ENCODE measurements at places on chromosomes 1 and 21. TPM values are rescaled to one million over a fixed set of nuclear protein-coding genes. Genes with fewer than 3 reads are reported as not detected.
A peak's percentile ranks its signal among the peaks of the same experiment; 100 is the strongest.

DNA sequence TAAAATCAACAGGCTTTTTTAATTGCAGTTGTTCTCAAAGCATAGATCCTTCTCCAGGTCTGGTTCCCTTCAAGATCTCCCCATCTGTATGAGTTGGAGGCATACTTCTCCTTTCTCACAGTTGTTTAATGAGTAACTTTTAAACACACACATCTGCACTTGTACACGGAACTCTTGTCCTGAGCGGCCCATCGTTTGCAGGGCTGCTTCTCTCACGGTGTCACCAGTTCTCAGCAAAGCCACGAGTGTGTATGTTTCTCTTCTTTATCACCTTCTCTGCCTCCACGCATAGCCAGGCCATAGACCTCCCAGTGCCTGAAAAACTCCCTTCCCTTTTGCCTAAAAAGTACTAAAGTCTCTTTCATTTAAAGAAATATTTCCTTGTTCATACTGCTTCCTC lies 68.7 kb upstream of the ROR1 start:
- peaks cover 63% of the 10 kb centered on the region for H3K4me1 ChIP-seq
- peak; percentile 62 for DNase-seq
- H3K36me3 ChIP-seq: no peaks in the 10 kb centered on the region
- no peaks in the 10 kb centered on the region for H3K27me3 ChIP-seq

DNA sequence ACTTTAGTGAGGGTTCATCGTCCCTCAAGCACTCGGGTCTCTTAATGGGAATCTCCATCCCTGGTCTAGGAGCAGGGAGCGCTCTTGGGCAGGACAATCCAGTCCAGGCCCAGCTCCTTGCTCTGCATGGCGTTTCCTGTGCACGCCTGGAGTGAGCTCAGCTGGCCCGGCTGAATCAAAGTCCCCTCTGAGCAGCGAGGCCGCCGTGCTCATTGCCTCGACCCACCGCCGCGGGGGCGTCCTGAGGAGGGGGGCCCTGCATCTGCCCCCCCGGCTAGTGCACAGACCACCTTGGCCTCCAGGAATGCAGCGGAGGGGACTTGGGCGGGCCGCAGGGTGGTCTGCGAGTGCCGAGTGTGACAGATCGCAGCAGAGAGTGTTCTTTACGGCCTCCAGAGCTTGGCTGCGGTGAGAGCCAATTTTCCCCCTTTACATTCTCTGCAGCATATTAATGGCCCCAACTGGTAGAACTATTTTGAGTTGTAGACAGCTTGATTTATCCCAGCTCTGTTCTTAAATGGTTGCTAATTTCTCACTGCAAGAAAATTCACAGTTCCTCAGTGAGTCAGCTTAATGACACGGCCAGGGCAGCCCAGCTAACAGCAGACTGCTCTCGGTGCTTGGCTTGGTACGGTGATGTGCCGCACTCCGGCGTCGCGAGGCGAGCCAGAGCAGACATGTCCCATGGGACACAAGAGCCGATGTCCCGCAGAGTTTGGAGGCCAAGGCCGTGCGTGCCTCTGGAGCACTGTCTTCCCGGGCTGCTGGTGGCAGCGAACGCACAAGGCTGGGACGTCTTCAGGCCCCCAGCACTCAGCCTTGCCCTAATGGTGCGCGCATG lies 39.8 kb downstream of the SNAP47 start:
- DNase-seq: no peak
- H3K4me3 ChIP-seq: no peak overlapping the region
- no peaks in the 10 kb centered on the region for H3K36me3 ChIP-seq
- H3K27ac ChIP-seq: no peak overlapping the region
- no peaks in the 10 kb centered on the region for H3K27me3 ChIP-seq
- H3K4me1 ChIP-seq: no peaks in the 10 kb centered on the region

- DNase-seq: no peak
- H3K27ac ChIP-seq: no peak overlapping the region
- no peak overlapping the region for H3K4me3 ChIP-seq
- no peaks in the 10 kb centered on the region for H3K36me3 ChIP-seq
These were observed 21.8 kb upstream of the C2CD2 start for GRCh38 chr21:41975391-41976272.

- no peaks in the 10 kb centered on the region for H3K36me3 ChIP-seq
- no peak overlapping the region for H3K27ac ChIP-seq
- peaks cover 3% of the 10 kb centered on the region for H3K27me3 ChIP-seq
- no peak overlapping the region for H3K4me3 ChIP-seq
- no peaks in the 10 kb centered on the region for H3K4me1 ChIP-seq
- no peak for DNase-seq
These were observed 78.1 kb upstream of the RUNX3 start for GRCh38 chr1:25008192-25008485.

GRCh38 chr1:203180611-203181330 lies 5.1 kb upstream of the MYBPH start:
- DNase-seq: no peak
- H3K36me3 ChIP-seq: no peaks in the 10 kb centered on the region
- H3K27ac ChIP-seq: no peak overlapping the region
- H3K4me1 ChIP-seq: no peaks in the 10 kb centered on the region

CELA3A gene
- total RNA-seq: 21,488 TPM

DNA sequence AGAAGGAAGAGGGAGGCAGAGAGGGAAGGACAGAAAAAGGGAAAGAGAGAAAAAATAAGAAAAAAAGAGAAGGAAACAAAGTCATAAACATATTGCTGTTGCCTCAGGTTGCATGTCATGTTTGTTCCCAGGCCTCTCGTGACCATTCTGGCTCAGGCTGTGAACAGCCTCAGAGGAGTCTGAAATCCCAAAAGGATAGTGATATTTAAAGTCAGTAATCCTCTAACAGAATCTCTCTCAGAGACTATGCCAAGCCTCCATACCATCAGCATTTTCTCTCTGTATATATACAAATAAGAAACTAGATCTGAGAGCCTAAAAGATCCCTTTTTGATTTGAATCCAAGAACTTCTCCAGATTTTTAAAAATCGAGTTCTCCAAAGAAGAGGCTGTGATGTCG lies 35.2 kb downstream of the GORAB start:
- no peak overlapping the region for H3K4me3 ChIP-seq
- H3K27me3 ChIP-seq: no peaks in the 10 kb centered on the region
- no peak overlapping the region for H3K27ac ChIP-seq

DNA sequence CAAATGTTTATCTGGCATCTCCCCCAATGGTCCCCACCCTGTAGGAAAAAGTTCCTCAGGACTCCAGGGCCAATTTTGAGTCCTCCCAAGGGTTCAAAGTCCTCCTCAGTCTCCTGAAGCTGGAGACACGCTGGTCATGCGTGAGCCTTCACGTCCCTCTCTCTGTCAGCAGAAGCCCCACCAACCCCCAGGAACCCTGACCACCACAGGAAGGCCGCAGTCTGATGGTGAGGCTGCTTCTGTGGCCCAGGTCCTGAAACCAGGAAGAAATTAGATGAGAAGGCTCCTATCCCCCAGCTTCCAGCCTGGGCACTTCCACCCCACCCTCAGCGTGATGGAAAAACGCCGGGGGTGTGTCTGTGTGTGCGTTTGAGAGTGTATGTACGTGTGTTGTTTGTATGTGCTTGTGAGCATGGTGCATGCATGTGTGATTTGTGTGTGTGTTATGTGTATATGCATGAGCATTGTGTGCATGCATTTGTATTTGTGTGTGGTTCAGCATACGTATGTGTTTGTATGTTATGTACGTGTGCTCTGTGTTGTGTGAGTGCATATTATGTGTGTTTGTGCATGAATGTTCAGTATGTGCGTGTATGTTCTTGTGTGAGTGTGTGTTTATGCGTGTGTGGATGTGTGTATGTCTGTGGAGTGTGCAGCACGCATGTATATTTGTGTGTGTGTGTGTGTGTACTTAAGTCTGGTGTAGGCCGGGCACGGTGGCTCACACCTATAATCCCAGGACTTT lies 92.5 kb downstream of the SIK1 start:
- no peak overlapping the region for H3K4me3 ChIP-seq
- H3K4me1 ChIP-seq: peaks cover 3% of the 10 kb centered on the region
- no peak for DNase-seq
- H3K27ac ChIP-seq: peak overlapping the region; percentile 76
